Heart right ventricle (tissue), 16 donors: ENCODE measurements at places on chromosomes 12 and 14. TPM values are rescaled to one million over a fixed set of nuclear protein-coding genes. Genes with fewer than 3 reads are reported as not detected.

ZFC3H1 gene
- 26.5 TPM for total RNA-seq

DNA sequence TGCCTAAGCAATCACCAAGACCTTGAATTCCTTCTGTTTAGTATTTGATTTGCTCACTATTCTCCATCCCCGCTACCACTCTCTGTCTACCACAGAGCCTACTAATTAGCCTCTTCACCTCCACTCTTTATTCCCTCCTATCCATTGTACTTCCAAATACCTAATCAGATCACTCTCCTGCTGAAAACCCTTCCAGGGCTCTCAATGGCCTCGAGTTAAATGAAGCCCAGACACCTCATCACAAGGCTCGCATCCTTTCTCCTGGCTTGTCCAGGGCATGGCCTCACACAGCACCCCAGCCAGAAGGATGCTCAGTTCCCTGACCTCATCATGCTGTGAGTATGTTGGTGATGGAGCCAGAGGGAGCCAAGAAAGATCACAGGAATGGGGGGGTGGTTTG, 71.4 kb upstream of the PRMT8 start:
- H3K27ac ChIP-seq: no peak overlapping the region
- peaks cover 42% of the 10 kb centered on the region for H3K27me3 ChIP-seq
- H3K4me1 ChIP-seq: no peaks in the 10 kb centered on the region

TSPAN8 gene
- total RNA-seq: 0.75 TPM

C12orf50 gene
- not detected for total RNA-seq

DNA sequence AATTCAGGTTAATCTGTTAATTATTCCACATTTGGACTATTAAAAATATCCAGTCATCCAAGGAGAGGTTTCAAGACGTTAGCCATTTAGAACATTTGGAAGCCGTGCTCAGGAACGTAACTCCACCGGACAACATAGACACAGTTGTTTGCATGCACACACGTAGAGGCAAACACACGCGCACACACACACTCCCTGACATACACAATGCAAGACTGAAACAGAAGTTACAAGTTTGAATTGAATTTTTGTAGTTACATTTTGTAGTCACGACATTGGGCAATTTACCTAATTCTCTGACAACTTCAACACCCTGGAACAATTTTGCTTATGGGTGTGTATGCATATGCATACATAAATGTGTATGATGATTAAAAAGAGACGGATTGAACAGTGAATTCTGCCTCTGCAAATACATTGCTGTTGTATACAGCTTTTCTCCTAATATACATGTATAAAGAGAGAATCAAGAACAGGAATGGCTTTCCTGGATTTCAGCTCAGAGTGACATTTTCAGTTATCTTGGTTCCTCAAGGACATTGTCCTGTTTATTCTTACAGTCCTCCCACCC, 298.8 kb downstream of the LRFN5 start:
- no peak for DNase-seq
- H3K4me3 ChIP-seq: no peak overlapping the region
- H3K27ac ChIP-seq: no peak overlapping the region
